ENCODE measurements at places on chromosomes 7 and 10.

GRCh38 chr10:84308481-84309304 is 19.7 kb upstream of the CCSER2 start:
- no peak for DNase-seq

- no peak for DNase-seq
Observed at GRCh38 chr10:93917064-93917391, 23.2 kb downstream of the SLC35G1 start.

GRCh38 chr7:46291050-46291438 is 370.0 kb upstream of the IGFBP3 start:
- DNase-seq, result no peak

GRCh38 chr7:142583446-142583845 is 165.8 kb upstream of the PRSS1 start:
- DNase-seq, result no peak

DNA sequence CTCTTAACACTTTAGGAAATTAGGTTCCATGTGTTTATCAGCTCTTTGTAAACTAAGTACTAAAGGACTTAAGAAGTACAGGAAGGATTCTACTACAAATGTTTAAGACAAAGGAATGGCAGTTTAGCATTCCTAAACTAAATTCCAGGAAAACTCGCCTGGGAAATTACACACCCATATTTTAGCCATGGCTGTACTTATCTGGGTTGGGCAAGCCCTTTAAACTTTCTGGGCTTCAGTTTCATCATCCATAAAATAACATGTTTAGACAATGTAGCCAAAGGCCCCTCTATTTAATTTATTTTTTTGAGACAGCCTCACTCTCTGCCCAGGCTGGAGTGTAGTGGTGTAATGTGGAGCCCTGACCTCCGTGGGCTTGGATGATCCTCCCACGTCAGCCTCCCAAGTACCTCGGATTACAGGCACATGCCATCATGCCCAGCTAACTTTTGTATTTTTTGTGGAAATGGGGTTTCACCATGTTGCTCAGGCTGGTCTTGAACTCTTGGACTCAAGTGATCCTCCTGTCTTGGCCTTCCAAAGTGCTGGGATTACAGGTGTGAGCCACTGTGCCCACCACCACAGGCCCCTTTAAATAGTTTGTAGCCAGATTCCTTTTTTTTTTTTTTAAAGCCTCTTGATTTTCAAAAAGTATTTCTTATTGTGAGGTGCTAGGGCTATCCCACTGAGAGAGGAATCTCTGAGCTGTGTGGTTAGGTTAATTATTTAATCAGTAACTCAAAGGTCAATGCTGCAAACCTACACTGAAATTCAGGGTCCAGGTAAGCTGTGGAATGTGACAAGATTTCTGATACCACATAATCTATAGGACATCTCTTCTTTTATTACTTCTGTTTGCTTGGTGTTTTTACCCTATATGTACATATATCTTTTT is 32.1 kb downstream of the TMEM60 start:
- no peak for DNase-seq

- DNase-seq, result no peak
Observed at GRCh38 chr10:19964625-19965024, 148.4 kb downstream of the PLXDC2 start.

GRCh38 chr10:101397140-101397539 is 43.2 kb downstream of the BTRC start:
- no peak for DNase-seq

DNA sequence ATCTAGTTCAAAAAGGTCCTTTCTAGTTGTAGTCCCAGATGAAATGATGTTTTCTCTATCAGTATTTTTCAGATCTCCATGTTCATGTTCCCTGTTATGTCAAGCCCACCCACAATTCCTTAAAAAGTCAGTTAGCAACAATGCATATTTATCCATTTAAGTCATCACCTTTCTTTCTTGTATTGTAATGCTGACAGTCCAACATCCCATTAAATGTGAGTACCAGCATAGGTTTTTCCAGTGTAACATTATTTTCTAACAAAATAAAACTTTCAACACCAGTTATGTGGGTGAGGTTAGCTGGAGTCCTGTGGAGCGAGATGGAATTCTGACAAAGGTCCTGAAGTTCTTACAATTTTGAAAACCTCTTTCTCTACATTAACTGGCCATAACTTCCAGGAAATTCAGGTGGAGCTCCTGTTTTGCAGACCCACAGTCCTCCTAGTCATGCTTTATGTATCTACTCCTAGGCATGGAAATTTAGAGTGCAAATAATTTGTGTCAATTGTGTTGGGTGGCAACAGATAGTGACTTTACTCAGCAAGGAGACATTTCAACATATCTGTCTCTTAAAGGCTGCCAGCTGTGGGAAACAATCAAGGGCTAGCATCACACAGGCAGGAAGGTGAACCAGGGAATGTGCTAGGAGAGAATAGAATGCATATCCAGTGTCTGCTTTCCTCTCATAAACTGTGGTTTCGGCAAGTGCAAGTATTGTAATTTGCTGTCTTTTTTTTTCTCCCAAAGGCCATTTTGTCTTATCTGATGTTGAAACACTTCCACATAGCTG is 162.6 kb downstream of the MTERF1 start:
- no peak for DNase-seq

DNA sequence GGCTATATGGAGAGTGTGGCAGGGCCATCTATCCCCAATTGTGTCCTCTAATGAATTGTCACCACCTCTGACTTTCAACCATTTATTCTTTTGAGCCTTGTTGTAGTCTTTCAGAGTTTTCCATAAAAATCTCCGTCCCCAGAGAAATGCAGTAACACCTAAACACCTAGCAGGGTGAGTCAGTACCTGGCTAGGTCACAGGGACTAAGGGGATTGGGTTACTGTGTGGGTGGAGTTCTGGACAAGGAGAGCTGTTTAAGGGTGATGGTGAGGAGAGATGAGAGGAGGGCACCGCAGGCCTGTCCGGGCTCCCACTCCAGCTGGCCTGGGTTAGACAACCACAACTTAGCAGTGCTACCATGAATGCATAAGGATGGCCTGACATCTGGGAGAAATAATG is 186.2 kb upstream of the LYZL1 start:
- DNase-seq, result no peak

DNA sequence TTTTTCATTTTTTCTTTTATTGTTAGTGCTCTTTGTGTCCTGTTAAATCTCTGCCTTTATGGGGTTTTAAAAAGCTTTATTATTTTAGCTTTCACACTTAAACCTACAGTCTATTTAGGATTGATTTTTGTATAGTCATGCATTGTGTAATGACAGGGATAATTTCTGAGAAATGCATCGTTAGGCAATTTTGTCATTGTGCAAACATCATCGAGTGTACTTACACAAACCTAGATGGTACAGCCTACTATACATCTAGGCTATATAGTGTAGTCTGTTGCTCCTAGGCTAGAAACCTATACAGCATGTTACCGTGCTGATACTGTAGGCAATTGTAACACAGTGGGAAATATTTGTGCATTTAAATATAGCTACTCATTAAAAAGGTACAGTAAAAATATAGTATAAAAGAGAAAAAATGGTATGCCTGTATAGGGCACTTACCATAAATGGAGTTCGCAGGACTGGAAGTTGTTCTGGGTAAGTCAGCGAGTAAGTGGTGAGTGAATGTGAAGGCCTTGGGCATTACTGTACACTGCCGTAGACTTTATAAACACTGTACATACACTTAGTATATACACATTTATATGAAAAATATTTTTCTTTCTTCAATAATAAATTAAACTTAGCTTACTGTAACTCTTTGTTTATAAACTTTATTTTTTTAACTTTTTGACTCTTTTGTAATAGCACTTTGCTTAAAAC is 16.0 kb downstream of the UBE2D1 start:
- no peak for DNase-seq

DNA sequence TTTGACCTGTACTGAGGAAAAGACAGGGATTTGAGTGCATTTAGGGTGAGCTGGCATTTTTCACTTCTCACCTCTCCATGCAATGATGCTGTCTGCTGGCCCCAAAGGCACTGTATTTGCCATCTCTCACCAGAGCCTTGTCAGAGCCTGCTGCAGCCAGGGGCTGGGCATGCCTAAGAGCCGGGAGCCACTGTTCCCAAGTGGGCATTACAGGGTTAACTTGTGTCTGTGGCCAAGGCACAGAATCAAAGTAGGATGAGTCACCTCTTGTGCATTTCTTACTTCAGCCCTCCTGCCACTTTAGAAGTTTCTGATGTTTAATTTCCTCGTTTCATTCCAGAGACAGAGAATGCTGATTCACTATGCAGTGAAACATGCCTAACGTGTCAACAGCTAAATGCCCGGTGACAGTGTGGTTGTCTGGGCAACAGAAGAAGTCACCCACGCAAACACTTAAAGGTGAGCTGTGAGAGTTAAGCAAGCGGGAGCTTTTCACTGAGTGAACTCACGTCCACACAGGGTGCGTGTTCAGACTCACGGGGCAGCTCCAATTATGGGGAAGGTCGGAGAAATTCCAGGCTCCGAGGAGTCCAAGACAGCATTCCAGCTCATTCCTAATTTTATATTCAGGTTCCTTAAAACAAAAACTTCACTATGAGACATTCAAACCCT is 57.1 kb upstream of the IGFBP3 start:
- no peak for DNase-seq

- DNase-seq, result no peak
Observed at GRCh38 chr7:137867289-137867688, 20.5 kb upstream of the DGKI start.

- DNase-seq, result no peak
Observed at GRCh38 chr7:143914938-143915652, 13.1 kb upstream of the TCAF1 start.

DNA sequence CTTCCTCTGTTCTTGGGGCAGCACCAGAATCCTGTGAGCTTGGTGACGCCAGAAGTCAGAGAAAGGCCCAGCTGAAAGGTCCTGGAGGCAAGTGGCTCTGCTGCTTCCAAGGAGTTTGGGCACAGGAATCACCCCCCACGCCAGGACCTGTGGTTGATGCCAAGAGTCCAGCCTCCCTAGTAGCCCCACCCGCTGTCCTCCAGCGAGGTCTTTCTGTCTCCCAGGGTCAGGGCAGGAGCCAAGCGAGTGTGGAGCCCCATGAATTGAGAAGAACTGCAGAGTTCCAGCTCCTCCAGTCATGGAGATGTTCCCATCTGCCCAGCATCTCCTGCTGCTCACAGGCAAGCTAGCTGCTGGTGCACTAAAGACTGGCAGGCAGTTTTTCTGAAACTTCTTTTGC is 631.7 kb upstream of the MGMT start:
- DNase-seq, result no peak
